Panc1 (cell line): ENCODE measurements at places on chromosomes 13 and 19.

DNA sequence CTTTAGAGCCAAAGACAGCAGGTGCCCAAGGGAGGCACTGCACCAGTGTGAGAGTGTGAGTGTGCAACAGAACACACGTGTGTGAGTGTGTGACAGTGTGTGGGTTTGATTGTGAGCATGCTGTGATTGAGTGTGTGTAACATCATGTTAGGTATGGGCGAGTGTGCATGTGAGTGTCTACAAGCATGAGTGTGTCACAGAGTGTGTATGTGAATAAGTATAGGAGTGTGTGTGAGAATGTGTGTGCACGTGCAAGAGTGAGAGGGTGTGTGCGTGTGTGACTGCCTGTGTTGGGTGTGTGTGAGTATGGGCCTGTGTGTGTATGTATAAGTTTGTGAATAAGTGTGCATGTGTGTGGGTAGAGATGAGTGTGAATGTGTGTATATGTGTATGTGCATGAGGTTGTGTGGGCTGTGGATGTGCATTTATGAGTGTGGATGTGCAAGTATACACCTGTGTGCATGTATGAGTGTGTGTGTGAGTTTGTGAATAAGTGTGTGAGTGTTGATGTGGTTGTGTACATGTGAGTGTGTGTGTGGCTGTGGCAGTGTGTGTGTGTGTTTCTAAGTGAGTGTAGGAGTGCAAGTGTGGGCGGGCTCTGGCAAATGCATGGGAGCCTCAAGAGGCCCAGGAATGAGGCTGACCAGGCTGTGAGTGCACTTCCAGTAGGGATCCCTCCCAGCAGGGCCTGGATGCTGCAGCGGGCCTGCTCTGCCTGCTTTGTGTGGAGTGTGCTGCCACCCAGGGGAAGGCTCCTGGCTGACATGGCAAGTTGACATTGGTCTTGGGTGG is 198.4 kb downstream of the COL4A1 start:
- DNase-seq = no peak

GRCh38 chr19:2117215-2117960 is 20.7 kb downstream of the IZUMO4 start:
- no peak for DNase-seq

DNA sequence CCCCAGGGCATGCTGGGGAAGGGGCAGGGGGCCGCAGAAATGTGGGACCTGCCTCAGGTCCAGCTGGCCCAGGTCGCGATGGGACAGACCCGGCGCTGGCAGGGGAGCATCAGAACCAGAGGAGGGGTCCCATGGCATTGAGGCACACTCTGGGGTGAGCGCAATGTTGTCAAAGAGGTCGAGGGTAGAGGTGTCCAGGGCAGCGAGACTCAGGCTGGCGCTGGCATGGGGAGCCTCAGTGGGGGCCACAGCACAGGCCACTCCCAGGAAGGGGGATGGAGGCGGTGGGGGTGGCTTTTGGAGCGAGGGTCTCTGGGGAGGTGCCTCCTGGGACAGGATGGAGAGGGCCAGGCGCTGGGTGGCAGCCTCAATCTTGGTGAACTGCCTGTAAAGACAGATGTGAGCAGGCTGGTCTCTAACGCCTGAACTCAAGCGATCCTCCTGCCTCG is 944 bp downstream of the C19orf85 start:
- DNase-seq = no peak

- no peak for DNase-seq
Measured at GRCh38 chr13:80047406-80047805, 293.5 kb downstream of the SPRY2 start.

DNA sequence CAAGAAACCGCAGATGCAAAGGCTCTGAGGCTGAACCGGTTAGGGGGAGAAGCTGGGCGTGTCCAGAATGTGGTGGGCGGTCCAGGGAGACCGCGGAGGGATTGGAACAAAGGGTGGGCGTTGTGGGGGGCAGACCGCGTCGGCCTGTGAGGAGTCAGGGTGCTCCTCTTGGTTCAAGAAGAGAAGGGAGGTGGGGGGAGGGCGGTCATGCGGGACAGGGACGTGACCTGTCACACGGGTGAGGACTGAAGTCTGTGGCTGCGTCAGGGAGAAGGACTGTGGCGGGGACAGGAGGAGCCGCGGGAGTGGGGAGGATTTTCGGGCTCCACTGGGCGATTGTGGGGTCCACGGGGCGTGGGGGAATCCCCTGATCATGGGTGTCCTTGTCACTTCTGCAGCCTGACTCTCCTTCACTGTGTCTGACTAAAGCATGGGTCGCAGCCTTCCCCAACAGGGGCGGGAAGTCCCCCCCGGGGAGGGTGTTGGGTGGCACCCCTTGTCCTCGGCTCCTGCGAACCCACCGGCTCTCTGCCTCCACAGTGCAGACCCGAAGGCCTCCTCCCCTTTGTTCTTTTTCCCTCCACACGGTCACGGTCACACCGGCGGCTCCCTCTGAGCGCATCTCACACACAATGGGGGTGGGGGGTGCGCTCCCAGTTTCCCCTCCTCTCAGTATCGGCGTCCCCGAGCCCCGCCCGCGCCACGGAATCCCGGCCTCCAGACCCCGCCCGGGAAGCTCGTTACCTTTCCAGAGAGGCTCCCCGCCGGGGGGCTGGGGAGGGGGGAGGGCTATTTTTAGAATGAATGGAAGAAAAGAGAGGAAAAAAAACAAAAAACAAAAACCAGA is 16.4 kb upstream of the KCNN1 start:
- DNase-seq = no peak

DNA sequence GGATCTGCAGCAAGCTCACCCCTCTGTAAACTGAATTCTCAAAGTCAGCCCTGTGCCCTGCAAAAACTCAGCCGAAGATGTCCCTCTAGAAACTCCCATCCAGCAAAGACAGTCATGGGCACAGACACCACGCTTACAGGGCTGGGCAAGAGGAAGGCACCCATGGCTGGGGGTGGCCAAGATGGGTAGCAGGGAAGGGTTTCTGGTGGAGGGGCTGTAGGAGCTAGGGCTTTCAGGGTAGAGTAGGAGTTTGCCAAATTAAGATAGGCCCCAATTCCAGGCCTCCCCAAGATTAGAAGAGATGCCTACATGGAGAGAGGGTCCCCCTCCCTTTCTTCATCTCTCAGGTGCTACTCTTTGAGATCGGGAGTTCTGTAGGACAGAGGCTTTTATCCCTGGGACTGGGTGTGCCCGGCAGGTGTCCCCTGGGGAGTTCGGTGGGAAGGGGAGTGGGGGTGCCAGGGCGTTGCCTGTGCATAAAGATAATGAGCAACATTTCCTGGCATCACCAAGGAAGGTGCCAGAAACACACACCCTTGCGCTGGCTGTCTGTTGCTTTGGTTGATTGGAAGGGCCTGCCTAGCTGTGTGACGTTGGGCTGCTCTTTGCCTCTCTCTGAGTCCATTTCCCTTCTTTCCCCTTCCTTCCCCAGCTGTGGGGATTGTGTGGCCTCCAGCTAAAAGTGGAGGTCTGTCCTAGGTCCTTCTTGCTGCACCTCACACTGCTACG is 9.4 kb downstream of the NRTN start:
- no peak for DNase-seq

GRCh38 chr19:51480590-51480989 is 2.3 kb downstream of the CEACAM18 start:
- DNase-seq = no peak

DNA sequence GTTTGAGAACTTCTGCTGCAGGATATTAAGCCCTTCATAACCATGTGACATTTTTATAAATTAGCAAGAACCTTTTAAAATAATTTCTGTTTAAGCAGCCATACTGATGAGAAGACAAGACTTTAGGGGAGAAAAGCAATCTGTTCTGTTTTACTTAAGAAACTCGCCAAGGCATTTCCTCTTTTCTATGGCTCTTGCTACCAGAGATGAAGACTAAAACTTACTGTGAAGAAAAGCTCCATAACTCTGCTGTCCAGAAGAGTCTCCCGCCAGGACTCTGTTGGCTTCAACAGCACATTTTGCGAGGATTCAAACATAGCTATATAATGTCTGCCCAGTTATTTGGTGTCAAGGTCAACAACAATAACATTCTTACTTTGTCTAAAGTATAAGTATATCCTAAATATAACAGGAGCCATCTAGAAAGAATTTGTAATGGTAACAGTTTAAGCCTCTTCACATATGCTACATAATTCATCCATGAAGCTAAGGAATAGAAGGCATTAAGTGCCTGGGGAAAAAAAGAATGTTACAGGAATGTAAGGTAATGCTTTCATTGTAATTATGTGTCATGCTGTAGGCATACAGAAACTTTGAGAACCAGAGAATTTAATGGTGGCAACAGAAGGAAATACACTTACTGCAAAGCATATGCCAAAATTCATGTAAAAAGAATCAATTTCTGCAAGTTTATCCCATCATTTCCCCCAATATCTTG is 53.2 kb upstream of the EEF1AKMT1 start:
- DNase-seq = no peak

DNA sequence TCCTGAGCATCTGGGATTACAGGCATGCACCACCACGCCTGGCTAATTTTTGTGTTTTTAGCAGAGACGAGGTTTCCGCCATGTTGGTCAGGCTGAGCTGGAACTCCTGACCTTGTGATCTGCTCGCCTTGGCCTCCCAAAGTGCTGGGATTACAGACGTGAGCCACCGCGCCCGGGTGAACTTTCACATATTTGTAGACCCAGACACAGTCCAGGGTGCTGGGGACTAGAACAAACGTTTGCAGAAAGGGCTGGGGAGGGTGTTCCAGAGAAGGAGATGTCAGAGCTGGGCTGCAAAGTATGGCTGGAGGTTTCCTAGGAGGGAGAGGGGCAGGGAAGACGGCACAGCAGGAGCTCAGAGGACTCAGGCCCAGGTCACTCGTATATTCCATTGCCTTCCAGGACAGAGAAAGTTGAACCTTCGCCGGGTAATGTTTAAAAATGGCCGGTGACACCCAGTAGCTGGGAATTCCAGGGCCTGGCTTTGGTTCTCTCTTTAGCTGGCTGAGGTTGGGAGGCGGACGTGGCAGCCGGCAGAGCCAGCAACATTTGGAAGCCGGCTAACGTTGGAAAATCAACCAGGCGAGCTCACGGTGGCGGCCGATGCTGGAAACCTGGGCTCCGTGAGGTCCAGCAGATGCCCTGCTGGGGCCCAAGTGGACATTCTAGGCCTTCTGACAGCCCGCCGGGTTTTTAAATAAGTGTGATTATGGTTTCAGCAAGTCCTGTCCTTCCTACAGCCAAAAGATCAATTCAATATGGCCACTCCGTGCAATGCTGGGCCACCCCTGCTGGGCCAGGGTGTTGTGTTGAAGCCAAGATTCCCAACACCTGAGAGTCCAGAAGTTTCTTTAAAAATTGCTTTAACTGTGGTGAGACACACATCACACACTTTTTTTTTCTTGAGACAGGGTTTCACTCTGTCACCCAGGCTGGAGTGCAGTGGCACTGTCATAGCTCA is 41.5 kb downstream of the NFIC start:
- DNase-seq = no peak

GRCh38 chr19:19533841-19534240 is 4.2 kb upstream of the CILP2 start:
- no peak for DNase-seq

DNA sequence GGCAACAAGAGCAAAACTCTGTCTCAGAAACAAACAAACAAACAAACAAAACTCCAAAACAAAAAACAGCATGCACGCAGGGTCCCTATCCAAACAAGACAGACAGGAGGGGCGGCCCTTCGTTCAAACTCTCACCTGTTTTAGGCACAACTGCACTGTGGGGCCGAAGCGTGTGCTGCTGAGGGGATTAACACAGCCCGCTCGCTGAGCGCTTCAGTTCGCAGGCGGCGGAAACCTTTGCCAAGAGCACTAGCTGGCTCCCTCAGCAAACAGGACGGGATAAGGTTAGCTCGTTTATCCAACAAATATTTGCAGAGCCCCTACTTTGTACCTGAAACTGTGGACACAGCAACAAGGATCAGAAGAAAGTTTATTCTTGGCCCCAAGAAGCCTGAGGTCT is 1.6 kb upstream of the ADPRHL1 start:
- no peak for DNase-seq

GRCh38 chr13:80469853-80470381 is 129.0 kb upstream of the SPRY2 start:
- peak; percentile 53 for DNase-seq

GRCh38 chr13:109673477-109673876 is 112.9 kb downstream of the IRS2 start:
- DNase-seq = no peak

DNA sequence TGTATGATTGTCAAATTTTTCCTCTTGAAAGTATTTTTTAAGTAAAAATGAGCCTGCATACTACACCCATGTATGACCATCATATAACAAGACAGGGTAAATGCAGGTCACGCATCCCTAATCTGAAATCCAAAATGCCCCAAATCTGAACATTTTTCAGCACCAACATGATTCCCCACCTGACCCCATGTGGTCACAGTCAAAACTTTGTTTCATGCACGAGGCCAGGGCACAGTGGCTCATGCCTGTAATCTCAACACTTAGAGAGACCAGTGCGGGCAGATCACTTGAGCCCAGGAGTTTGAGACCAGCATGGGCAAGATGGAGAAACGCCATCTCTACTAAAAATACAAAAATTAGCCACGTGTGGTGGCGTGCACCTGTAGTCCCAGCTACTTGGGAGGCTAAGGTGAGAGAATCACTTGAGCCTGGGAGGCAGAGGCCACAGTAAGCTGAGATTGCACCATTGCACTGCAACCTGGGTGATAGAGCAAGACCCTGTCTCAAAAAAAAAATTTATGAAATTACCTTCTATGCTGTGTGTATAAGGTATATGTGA is 63.7 kb upstream of the NPAS1 start:
- no peak for DNase-seq

GRCh38 chr19:43751466-43752220 is 3.1 kb downstream of the SMG9 start:
- DNase-seq = no peak

DNA sequence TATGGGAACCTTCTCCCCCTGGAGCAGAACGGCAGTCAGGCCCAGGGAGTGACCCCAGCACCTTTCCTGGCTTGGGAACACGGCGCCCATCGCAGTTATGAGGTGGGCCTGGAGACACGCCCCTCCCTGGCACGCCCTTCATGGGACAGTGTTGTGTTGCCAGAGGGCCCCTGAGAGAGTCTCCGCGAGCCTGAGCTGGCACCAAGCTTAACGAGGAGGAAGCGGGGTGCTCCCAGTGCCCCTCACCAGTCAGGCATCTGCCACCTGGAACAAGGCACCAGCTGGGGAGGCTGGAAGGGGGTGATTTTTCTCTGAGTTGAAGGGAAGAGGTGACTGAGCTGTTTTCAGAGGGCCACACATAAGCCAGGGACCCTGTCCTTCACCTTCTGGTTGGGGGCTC is 180.6 kb downstream of the KDM4B start:
- no peak for DNase-seq

DNA sequence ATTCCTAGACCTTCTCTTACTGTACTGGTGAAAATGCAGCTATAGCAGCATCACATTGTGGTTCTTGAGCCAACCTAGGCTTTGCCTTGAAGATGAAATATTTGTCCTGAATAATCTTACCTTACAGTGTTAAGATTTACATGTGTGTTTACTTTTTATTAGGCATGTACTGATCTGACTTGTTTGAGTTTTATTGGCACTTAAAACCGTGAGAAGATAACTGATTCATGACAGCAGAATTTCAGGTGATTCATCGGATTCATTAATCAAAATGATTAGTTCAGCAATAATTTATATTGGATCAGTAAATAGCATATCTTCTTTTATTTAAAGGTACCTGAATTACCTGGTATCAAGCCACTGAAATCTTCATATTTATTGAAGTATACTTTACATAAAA is 296.3 kb downstream of the KLF5 start:
- no peak for DNase-seq

GRCh38 chr19:33175886-33176669 is 18.1 kb upstream of the LRP3 start:
- no peak for DNase-seq
